ENCODE measurements at places on chromosomes 1 and 21. TPM values are rescaled to one million over a fixed set of nuclear protein-coding genes. Genes with fewer than 3 reads are reported as not detected.

GRCh38 chr1:31977385-31978131 is 36.1 kb upstream of the KHDRBS1 start:
- H3K36me3 ChIP-seq, result peaks cover 9% of the 10 kb centered on the region
- H3K27me3 ChIP-seq, result no peaks in the 10 kb centered on the region
- no peak overlapping the region for H3K4me3 ChIP-seq
- H3K27ac ChIP-seq, result peak overlapping the region; percentile 65

GRCh38 chr21:38151021-38151645 is 105.7 kb upstream of the KCNJ15 start:
- H3K27ac ChIP-seq, result no peak overlapping the region
- peaks cover 25% of the 10 kb centered on the region for H3K4me1 ChIP-seq
- H3K27me3 ChIP-seq, result no peaks in the 10 kb centered on the region
- no peak for DNase-seq
- no peaks in the 10 kb centered on the region for H3K36me3 ChIP-seq

DNA sequence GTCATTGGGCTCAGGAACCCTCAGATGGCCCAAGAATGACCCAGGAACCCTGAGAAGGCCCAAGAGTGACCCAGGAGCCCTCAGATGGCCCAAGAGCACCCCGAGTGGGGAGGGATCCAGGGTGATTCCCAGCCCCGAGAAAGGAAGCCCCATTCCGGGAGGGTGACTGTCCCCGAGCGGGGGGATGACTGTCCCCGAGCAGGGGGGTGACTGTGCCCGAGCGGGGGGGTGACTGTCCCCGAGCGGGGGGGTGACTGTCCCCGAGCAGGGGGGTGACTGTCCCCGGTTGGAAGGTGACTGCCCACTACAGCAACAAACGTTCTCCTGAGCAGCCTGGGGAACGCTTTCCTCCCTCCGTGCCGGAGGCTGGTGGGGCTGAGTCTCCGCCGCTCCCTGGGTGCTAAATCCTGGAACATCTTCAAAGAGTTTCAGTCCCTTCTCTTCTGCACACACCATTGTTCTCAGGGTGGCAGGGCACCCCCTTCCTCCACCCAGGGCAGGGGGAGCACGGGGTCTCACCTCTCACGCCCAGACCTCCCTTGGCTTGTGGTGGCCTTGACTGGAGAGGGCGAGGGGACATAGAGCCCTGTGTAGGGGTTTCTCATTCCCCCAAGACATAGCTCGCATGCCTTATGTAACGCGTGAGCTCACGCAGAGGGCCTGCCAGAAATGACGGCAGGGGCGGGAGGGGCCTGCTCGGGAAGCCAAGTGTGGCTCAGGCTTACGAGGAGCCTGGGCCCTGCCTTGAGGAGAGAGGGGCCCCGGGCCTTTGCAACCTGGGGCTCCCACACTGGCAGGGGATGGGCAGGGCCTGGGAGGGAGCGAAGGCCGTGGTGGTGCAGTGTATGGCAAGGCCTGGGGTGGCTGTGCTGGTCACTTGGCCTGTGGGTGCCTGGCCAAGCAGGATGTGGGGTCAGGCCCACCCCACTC is 14.3 kb upstream of the SKI start:
- no peak for DNase-seq
- H3K27ac ChIP-seq, result peak overlapping the region; percentile 83
- peaks cover 6% of the 10 kb centered on the region for H3K4me1 ChIP-seq
- no peaks in the 10 kb centered on the region for H3K27me3 ChIP-seq
- peak overlapping the region; percentile 16 for H3K4me3 ChIP-seq

PDPN gene
- total RNA-seq, result 35.1 TPM

CXADR gene
- 7.9 TPM for total RNA-seq

Measured in MCF 10A (cell line).